Naive thymus-derived CD4-positive, alpha-beta T cell (primary cell): ENCODE measurements at places on chromosomes 6 and 20. TPM values are rescaled to one million over a fixed set of nuclear protein-coding genes. Genes with fewer than 3 reads are reported as not detected.

DNA sequence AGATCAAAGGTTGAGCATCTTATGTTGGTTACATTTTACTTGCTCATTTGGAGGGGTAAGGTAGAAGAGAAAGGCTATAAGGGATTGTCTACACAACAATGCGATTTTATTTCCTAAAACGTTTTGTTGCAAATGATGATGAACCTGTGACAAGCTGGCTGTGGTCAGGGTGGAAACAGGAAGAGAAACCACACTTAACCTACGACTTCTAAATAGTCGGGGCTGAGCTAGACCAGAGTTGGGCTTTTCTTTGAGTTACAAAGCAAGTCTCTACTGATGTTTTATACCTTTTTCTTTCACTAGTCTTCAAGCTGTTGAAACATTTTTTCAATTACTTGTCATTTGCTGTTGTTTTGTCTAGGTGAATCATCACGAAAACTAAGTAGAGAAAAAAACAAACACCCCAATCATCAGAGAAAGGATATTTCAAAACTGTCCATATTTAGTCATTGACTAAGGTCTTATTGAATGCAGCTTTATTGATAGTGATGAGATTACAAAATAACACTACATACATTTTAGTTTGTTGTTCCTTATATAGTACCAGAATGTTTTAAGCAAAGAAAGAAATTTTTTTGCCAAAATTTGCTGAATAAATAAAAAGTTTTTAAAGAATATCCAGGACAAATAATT lies 18.0 kb downstream of the KLHL31 start:
- no peaks in the 10 kb centered on the region for H3K36me3 ChIP-seq
- no peak overlapping the region for H3K4me3 ChIP-seq
- H3K27ac ChIP-seq: no peak overlapping the region
- peaks cover 13% of the 10 kb centered on the region for H3K4me1 ChIP-seq
- no peaks in the 10 kb centered on the region for H3K27me3 ChIP-seq

DNA sequence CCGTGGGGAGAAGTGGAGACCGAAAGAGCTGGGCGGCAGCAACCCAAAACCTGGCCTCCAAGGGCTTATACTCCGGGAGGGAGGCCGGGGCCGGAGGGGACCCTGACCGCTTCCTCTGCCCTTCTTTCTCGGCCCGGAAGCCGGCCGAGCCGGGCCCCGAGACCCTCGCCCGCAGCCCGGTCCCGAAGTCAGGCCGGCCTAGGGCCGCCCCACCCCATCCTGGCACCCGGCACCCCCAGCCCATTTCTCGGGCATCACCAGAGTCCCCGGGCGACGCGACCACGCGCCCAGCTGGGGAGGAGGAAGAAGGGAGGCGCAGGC lies 572 bp upstream of the ZDHHC14 start:
- peaks cover 5% of the 10 kb centered on the region for H3K4me1 ChIP-seq
- no peaks in the 10 kb centered on the region for H3K36me3 ChIP-seq
- no peaks in the 10 kb centered on the region for H3K27me3 ChIP-seq
- H3K27ac ChIP-seq: peak overlapping the region; percentile 80

- H3K27me3 ChIP-seq: no peaks in the 10 kb centered on the region
- no peak overlapping the region for H3K4me3 ChIP-seq
- no peak for DNase-seq
- H3K36me3 ChIP-seq: no peaks in the 10 kb centered on the region
- no peaks in the 10 kb centered on the region for H3K4me1 ChIP-seq
These were observed 6.3 kb downstream of the APCDD1L start for GRCh38 chr20:58508762-58509395.

GRCh38 chr20:48326434-48326691 lies 501.4 kb downstream of the PREX1 start:
- H3K4me3 ChIP-seq: no peak overlapping the region
- no peak for DNase-seq
- no peaks in the 10 kb centered on the region for H3K27me3 ChIP-seq
- no peaks in the 10 kb centered on the region for H3K4me1 ChIP-seq

DNA sequence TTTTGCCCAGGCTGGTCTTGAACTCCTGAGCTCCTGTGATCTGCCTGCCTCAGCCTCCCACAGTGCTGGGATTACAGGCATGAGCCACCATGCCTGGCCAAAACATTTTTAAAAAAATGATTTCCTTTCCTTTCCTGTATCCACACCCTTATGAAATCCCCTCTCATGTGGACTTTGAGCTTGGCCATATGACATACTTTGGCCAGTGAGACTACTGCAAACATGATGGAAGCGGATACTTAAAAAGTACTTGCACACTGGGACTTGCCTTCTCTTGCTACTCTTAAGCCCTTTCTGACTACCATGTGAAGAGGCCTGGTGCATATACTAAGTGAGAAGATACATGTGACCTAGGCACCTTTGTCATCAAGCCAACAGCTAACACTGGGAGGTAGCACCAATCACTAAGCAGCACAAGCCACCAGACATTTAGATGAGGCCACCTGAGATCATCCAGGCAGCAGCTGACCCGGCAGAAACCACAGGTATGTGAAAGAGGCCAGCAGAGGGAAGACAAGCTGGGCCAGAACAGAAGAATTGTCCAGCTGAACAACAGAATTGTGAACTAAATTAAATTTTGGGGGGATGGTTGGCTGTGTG lies 78.5 kb upstream of the HDAC2 start:
- no peak overlapping the region for H3K27ac ChIP-seq
- H3K4me1 ChIP-seq: no peaks in the 10 kb centered on the region
- H3K27me3 ChIP-seq: no peaks in the 10 kb centered on the region
- no peak overlapping the region for H3K4me3 ChIP-seq

The HSPA1L gene
- total RNA-seq: 4.7 TPM
